Activated CD4-positive, alpha-beta memory T cell treated with anti-CD3 and anti-CD28 coated beads, Interleukin-2, amount 10 ng/mL, durations not matched to agents 7 days and 5 days (primary cell): ENCODE measurements at places on chromosomes 4 and X. TPM values are rescaled to one million over a fixed set of nuclear protein-coding genes. Genes with fewer than 3 reads are reported as not detected.

Gene TCP11X2
- not detected for total RNA-seq

Gene COL4A6
- not detected for total RNA-seq

Gene P2RY8
- total RNA-seq = 177 TPM

Gene PPP1R2C
- total RNA-seq = not detected

DNA sequence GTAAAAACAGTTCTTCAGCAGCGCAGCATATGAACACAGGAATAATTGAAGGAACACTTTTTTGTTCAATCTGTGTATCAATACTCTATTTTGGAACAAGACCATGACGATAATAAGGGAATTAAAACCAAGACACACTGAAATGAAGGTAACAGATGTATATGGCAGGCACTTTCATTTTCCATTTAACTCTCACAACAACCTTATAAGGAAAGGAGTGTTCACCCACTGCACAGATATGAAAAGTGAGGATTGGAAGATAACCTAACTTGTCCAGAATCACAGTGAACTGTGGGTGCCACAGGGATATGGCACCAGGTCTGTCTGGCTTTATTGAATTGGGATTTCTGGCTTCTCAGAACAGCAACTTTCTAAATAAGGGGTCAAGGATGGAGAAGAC, 153.3 kb downstream of the MID1IP1 start:
- DNase-seq = no peak

Gene KCND1
- 4.9 TPM for total RNA-seq

Gene SYTL5
- not detected for total RNA-seq

DNA sequence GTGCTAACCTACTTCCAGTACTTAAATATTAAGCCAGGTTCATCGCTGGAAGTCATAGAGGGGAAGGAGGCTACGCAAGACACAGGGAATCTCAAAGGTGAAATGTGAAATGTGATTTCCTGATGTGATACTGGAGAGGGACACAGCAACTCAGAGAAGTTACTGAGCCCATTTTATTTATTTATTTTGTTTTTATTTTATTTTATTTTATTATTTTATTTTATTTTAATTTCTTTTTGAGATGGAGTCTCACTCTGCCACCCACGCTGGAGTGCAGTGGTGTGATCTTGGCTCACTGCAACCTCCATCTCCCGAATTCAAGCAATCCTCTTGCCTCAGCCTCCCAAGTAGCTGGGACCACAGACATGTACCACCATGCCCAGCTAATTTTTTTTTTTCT, 19.7 kb downstream of the CLRN2 start:
- no peak for DNase-seq

DNA sequence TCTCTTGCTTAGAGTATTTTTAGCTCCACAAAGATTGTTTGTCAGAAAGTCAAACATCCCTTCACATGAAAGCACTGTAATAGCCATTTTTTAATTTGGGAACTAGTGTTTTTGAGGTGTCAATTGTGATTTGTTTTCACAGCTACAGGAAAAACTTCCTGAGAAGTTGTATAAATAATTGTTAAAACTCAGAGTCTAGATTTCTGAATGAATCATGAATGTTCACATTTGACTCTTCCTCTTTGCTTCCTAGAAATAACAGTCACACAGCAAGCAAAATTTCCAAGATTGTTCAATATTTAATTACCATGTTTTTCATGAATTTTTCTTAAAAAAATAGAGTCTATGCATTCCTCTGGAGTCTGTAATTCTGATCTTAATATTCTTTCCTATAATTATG, 156.9 kb upstream of the SLC7A11 start:
- DNase-seq = no peak

GRCh38 chr4:27368781-27369180, 508.1 kb downstream of the STIM2 start:
- DNase-seq = no peak

Gene USP11
- total RNA-seq = 27.6 TPM

Gene DUSP9
- not detected for total RNA-seq

Gene RNF128
- not detected for total RNA-seq

Gene CYTL1
- not detected for total RNA-seq

- DNase-seq = peak; percentile 31
These were observed 33.8 kb downstream of the LONRF3 start for GRCh38 chrX:119008110-119008744.
